Daoy (cell line): ENCODE measurements at places on chromosomes 6 and 20.
A peak's percentile ranks its signal among the peaks of the same experiment; 100 is the strongest.

DNA sequence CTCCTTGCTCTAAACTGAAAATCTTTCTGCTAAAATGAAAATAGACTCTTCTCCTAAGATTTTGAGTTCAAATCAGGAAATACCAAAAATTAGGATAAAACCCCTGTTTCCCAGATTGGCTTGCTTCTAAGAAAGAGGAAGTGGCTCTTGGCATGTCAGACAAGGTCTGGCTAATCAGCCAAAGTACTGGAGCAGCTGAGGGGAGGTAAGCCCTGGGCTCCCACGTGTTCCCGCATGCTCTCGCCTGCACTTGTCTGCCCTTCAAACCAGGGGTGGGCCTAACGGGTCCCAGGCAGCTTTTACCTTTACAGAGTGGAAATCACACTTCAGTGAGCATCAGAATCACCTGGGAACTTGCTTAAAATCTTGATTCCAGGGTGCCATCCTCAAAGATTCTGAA lies 43.2 kb upstream of the GABRR1 start:
- no peak for DNase-seq

DNA sequence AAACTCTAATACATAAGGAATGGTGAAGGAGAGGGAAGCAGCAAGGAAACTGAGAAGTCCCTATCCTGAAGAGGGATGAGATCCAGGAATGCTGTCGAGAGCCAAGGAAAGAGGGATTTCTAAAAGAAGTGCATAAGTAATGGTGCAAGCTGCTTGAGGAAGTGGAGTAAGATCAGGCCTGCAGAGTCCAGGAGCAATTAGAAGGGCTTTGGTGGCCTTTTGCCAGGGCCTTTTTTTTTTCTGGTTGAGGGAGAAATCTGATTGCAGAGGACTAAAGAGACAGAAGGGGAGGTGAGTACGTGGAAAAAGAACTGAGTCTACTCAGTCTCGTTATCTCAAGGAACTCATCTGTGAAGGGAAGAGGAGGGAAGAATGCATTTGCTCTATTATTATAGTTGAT lies 396.2 kb downstream of the UTRN start:
- no peak for DNase-seq

DNA sequence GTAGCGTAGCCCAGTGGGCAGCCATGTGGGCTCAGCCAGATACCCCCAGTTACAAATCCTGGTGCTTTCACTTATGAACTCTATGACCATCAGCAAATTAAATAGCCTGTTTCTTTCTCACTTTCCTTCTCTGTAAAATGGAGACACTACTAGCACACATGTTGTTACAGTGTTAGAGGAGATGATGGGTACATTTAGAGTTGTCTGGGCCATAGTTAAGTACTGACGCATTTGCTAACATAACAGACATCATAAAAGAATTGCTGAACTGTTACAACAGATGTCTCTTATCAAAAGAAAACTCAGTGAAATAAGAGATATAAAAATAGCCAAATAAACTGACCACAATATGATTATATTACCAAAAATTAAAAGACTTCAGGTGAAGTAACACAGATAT lies 69.9 kb upstream of the DOK5 start:
- no peak for DNase-seq

DNA sequence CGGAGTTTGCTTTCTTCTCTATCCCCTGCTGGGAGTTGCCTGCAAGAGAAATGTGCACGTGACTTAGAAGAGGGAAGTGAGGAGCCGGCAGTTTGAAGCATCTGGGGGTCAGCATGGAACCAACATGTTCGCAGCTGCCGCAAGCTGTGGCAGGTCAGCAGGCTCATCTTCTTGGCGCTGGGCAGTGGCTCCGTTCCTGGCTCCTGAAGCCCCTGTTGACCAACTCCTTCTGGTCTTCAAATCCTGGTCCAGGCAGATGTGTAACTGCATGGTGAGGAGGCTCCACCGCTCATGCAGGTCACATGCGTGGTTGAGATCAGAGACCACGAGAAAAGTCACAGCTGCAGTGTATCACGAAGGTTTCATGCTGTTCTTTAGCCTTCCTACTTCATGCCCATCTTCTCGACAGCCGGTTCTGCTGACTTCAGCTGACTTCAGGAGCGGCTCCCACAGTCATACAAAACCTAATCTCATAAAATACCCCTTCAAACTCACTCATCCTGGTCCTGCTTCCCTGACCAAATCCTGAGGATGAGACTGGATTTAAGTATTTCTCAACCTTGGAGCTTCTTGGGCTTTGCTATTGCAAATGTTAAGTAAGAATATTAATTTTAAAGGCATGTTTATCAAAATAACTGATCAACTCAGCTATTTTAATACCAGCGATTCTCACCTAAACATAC lies 44.9 kb upstream of the BCAS1 start:
- DNase-seq, result no peak

DNA sequence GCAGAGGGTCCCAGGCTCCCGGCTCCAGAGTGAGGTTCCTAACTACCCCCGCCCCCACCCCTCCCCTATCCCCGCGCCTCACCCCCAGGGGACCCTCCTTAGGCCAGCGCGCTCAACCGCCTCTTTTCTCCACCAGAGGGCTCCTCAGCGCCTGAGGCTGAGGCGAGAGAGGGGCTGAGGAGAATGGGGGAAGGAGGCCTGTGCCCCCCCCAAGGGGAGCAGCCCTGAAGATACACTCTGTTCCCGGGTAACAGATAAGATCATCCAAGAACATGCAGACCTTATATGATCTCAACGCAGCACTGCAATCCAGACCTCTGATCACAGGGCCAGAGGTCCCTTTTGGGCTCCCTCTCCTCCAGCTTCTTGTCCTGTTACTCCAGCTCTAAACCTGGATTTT lies 43.3 kb upstream of the MRPS10 start:
- DNase-seq, result peak; percentile 32

- no peak for DNase-seq
Observed at GRCh38 chr6:35600659-35601125, 88.0 kb upstream of the TULP1 start.

DNA sequence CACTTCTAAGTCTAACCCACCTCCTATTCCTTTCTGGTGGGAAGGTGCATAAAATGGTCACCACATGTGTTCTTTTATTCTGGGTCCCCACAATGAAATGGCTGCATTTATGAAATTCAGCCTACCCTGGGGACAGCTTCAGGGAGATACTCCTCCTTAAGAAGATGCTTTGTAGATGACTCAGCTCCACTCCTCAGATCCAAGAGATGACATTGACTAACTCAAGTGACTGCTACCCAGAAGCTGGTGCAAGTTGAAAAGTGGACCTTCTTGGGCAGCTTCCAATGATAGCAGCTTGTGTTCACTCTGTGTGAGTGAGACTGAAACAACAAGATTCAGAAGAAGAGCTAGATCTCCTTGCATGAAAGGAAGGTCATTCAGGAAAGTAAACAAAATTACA lies 113.4 kb downstream of the SCP2D1 start:
- no peak for DNase-seq

DNA sequence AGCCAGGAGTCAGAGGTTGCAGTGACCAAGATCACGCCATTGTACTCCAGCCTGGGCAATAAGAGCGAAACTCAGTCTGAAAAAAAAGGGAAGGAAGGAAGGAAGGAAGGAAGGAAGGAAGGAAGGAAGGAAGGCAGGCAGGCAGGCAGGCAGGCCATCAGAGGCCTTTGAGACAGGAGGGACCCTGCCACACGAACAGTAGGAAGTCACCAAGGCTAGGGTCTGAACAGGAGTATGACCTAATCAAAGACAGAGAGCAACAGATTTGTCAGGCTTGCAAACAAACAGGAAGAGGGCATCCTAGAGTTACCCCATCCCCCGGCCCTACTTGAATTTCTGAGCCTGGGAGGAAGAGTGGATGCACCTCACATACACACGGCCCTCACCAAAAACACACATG lies 67.1 kb downstream of the FGD2 start:
- DNase-seq, result no peak

GRCh38 chr20:49880177-49880576 lies 35.2 kb downstream of the SPATA2 start:
- DNase-seq, result no peak

DNA sequence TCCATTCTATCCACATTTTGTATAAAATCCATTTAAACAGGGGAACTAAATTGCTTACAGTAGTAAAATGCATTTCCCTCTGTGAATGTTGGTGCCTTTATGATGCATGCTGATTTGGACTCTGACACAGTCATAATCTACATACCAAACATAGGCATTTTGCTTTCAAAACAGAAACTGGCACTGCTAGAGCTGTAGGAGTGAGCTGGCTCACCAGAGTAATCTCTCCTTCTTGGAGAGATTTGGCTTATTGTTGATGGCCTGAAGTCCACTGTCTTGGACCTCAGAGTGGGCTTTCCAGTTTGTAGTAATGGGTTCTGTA lies 363.2 kb upstream of the FLRT3 start:
- DNase-seq, result peak; percentile 5

GRCh38 chr6:24522228-24523176 lies 27.7 kb downstream of the ALDH5A1 start:
- peak; percentile 55 for DNase-seq
